Calu3 (cell line): ENCODE measurements at places on chromosomes 5 and 9.

DNA sequence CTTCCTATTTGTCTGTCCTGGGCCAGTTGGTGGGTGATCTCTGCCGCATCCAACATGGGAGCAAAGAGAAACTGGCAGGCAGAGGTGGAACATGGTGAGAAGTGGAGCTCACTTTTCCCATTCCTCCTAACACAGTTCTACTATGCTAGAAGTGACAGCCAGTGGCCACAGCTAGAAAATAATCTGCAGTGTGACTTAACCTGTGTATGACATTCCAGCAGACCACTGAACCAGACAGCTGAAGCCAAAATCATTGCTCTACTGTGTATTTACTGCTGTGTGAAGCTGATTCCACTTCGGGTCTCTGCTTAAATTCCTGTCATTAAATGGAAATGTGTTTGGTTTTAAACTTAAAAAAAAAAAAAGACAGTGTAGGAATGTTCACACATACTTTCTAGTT, 523.0 kb downstream of the MTRR start:
- DNase-seq: no peak

- DNase-seq: peak; percentile 15
These were observed 10.6 kb upstream of the QSOX2 start for GRCh38 chr9:136255896-136256890.

- peak; percentile 16 for DNase-seq
These were observed 15.1 kb downstream of the IFNA1 start for GRCh38 chr9:21455320-21455719.

GRCh38 chr9:34957492-34958410, at the start of gene PHF24:
Gene PHF24, plus strand, starts transcription at chr9:34958285. Its CDS starts 13,014 bp downstream, at chr9:34971299.
- DNase-seq: peak; percentile 3

GRCh38 chr9:84620338-84620737, 49.2 kb upstream of the NTRK2 start:
- no peak for DNase-seq

- DNase-seq: no peak
These were observed 1.1 kb downstream of the EPB41L4B start for GRCh38 chr9:109319626-109320241.

- no peak for DNase-seq
These were observed 67.0 kb downstream of the CAST start for GRCh38 chr5:96729156-96729555.

GRCh38 chr5:137627706-137628105, 108.2 kb downstream of the KLHL3 start:
- no peak for DNase-seq

DNA sequence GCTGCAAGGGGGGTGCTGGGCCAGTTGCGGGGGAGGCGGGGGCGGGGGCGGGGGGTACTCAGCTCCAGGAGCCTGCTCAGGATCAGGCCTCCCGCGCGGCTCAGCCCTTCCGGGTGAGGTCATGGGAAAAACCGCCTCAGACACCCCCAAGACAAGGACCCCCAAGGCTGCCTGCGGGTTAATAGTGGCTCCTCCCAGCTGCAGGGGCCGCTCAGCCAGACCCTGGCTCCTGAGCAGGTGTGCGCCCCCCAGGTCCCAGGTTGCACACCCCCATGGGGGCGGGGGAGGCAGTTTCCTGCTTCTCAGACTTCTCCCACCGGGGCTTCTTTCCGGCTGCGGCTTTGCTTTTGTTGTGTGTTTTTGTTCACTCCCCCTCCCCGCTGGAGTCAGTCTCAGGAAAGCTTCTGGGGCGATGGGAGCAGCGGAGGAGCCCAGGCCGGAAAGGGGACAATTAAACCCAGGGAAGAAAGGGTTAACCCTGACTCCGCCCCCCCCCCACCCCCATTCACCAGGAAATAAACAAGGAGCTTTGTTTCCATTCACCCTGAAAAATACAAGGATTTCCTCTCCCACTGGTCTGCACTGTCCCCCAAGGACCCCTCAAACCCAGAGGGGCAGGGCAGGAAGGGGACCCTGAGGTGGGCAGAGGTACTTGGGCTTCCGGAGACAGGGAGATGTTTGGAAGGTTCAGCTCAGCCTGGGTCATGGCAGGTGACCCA, 42.3 kb upstream of the NOTCH1 start:
- no peak for DNase-seq

DNA sequence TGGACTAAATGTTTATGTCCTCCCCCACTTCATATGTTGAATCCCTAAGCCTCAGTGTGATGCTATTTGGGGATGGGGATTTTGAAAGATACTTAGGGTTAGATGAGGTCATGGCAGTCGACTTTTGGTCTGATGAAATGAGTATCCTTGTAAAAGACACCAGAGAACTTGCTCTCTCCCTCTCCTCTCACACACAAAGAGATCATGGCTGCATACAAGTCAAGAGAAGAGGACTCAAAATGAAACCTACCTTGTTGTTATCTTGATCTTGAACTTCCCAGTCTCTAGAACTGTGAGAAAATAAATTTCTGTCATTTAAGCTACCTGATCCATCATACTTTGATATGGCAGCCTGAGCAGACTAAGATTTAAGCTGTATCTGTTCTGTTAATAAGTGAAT, 144.0 kb upstream of the HAPLN1 start:
- DNase-seq: no peak

DNA sequence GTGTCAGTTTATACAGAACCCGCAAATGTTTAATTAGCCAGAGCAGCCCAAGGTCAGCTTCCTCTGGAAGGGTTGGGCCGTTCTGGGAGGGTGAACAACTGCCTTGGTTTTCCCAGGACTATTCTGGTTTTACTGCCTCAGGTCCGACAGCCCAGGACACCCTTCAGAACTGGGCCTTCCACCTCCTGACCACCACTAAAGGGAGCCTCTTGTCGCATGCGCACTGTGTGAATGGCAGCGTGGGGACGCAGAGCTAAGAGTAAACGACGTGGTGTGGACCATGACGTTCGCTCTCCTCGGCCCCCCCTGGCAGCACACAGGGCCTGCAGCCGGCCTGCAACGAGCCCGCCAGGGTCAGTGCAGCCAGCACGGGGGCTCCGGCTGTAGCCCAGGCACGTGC, 214.9 kb downstream of the FANCC start:
- no peak for DNase-seq

- peak; percentile 16 for DNase-seq
These were observed 1.3 kb downstream of the PTCH1 start for GRCh38 chr9:95515272-95516113.

- DNase-seq: no peak
These were observed 7.5 kb downstream of the RPS6 start for GRCh38 chr9:19372567-19372966.

GRCh38 chr9:120875643-120875953, 1.4 kb downstream of the PHF19 start:
- no peak for DNase-seq

GRCh38 chr9:135524130-135524861, 3.1 kb downstream of the LCN1 start:
- DNase-seq: no peak

- no peak for DNase-seq
These were observed 54.5 kb upstream of the NUDT12 start for GRCh38 chr5:103617090-103617489.

GRCh38 chr5:173065155-173065554, 9.0 kb downstream of the CREBRF start:
- no peak for DNase-seq

DNA sequence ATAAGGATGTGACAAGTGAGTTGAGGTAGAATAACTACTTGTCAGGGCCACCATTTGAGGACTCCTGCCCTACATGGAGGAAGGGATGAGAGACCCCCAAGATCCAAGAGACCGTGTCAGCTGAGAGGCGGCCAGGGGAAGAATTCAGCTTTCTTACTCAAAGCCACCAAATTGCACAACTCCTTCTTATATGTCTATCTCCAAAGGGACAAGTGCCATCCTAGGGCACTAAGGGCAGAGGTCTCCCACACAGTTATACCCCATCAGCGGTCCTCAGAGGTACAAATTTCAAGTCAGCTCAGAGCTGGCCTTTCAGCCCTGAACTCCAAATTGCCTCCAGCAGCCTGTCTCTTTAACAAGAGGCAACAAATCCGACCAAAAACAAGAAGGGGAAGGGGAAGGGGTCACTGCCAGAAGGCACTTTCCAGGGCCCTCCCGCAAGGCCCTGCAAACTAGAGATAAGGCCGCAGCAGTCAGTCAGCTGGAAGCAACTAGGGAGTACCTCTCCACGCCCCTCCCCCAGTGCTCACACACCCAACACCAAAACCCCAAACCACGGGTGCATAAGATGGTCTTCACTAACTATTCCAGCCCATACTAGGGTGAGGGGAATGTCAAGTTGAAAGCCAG, 6.1 kb upstream of the STOML2 start:
- DNase-seq: no peak

GRCh38 chr9:117116084-117116483, 298.8 kb downstream of the ASTN2 start:
- no peak for DNase-seq

GRCh38 chr5:90338712-90339372, 70.7 kb downstream of the CETN3 start:
- DNase-seq: no peak

- no peak for DNase-seq
These were observed 50.0 kb downstream of the ATPSCKMT start for GRCh38 chr5:10199692-10200091.

DNA sequence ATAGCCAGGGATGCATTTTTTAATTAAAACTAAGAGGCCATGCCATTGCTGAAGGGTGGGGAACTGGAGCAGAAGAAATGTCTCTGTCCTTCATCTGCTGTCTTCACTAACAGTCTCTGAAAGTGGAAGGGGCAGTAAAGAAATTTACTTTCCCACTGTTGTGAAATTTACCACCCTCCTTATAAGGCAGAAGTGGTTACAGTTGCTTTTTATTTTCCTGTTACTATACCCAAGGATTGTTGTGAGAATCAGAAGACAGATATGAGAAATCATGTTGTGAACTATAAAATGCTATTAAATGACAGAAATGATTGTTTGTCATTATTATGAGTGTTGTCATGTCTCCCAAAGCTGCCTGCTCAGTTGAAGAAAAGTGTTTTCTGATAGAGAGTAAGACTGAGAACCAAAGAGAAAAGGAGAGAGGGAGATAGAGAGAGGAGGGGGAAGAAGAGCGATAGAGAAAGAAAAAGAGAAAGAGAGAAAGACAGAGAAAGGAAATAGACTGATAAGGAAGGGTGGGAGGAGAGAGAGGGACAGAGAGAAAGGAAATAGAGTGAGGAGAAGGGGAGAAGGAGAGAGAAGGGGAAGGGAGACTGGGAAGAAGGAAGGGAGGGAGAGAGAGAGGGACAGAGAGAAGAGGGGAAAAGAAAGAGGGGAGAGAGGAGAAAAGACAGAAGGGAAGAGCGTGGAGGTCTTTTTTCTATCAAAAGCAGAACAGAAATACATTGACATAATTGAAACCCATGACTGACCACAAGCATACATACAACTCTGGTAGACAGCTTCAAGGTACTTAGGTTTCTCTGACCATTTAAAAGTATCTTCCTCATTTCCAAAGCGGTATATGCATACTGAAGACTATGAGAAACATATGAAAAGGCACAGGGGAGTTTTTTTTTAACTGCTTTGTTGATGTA, 22.5 kb downstream of the SEC61B start:
- no peak for DNase-seq

GRCh38 chr5:55850839-55851674, at the start of gene IL31RA:
Gene IL31RA, plus strand, starts transcription at chr5:55851357. Its CDS starts 214 bp downstream, at chr5:55851571.
- peak; percentile 40 for DNase-seq

DNA sequence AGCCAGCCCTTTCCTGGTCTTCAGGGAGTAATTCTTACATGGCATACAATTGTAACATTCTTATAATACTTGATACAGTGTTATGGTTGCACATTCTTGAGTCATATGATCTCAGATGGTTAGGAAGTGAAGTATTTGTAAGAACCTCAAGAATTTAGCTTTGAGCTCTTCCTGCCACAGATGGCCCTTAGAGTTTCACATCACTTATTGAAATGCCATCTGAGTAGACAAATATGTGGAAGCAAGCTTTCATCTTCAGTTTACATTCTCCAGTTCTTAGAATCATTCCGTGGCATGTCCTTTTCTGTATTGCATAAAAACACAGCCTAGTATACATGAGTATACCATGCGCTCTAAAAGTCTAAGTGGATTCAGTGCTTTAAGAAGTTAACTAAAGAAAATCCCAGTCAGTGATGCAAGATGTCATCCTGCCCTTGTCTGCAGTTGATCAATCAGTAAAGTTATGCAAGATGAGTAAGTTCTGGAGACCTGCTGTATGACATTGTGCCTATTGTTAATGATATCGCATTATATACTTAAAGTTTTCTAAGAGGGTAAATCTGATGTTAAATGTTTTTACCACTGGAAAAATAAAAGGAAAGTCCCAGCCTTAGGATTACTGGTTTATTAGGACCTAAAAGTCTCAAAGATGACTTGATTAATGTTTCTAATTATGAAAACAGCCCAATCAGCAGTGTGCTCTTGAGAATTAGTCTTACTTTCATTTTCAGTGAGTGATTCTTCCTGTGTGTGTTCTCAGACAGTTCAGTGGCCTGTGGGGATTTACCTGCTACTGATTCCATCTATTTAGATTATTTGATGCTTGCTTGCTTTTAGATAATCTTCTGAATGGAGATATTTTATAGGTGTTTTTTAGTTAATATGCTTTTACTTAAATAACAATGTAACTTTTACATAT, 29.4 kb downstream of the RHOBTB3 start:
- DNase-seq: no peak

DNA sequence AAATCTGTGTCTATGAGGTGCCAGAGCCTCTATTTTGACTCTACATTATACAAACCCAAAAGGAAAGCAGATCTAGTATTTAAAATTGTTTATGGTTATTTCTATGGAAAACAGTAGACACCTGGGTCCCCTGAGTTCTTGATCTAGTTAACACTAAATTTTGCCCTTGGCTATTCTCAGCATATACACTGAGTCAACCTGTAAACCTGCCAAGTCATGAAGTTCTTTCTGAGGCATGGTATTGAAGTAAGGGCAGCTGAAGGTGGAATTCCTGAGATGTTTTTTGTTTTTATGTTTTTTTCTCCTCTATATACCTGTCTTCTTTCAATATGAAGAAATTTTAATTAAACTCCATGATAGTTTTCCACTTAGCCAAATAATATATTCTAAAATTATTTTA, 120.2 kb downstream of the PDE4D start:
- DNase-seq: no peak

DNA sequence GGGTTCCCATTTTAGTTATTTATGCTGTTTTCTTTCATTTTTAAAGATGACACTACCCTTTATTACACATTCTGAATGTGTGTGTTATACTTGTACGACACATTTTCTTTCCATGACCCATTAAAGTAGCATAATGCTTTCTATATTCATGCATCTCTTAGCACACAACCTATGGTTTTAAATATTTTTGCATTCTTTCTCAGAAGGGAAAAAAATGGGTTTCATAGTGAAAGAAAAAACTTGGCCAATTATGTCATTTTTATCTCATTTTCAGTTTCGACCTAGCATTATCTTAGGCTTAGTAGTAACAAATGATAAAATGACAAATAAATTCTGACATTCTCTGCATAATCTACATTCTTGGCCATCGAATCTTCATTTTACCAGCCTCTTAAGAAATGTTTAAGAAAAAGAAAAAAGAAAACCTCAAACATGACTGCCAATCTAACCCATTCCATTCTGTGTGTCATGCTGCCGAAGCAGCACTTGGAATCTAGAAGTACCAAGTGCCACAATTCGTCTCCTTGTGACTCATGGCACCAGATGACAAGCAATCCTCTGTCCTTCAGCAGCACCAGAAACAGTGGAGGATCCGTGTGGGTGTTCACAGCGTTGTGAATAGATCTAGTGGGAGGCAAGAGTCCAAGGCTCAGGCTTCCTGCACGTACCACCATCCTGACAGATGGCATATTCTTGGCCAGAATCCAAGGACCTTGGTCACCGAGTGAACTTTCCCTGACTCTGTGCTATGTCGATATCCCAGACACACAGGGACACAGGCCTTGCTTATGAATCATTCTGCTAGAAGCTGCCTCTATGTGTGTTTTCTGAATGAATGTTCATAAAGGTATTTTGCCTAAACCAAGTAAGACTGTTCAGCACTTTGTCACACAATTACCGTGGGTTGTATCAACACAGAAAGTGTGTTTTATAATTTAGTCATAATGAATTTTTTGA, 502.7 kb downstream of the NR2F1-AS1 start:
- peak; percentile 95 for DNase-seq
